ENCODE measurements at places on chromosomes 12 and 14. TPM values are rescaled to one million over a fixed set of nuclear protein-coding genes. Genes with fewer than 3 reads are reported as not detected.

The CACNA2D4 gene
- 23.4 TPM for total RNA-seq

- no peak for DNase-seq
Observed at GRCh38 chr12:11761869-11762567, 112.5 kb downstream of the ETV6 start.

DNA sequence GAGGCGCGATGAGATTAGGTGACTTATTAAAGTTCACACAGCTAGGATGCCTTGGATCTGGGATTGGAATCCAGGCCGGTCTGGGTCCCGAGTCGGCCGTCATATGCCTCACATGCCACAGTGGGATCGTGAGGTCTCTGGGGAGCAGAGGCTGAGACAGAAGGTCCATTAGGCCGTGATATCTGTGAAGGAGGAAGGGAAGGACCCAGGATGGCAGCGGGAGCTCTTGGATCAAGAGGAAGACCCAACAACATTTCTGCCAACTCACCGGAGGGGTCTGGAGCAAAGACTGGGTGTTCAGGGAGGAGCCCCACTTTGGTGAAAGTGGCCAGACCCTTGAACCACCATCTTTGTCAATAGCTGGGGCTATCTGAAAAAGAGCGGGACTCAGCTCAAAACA lies 242.9 kb downstream of the GLT1D1 start:
- DNase-seq = no peak

- no peak for DNase-seq
Observed at GRCh38 chr14:77920312-77920711, 120.4 kb downstream of the ADCK1 start.

DNA sequence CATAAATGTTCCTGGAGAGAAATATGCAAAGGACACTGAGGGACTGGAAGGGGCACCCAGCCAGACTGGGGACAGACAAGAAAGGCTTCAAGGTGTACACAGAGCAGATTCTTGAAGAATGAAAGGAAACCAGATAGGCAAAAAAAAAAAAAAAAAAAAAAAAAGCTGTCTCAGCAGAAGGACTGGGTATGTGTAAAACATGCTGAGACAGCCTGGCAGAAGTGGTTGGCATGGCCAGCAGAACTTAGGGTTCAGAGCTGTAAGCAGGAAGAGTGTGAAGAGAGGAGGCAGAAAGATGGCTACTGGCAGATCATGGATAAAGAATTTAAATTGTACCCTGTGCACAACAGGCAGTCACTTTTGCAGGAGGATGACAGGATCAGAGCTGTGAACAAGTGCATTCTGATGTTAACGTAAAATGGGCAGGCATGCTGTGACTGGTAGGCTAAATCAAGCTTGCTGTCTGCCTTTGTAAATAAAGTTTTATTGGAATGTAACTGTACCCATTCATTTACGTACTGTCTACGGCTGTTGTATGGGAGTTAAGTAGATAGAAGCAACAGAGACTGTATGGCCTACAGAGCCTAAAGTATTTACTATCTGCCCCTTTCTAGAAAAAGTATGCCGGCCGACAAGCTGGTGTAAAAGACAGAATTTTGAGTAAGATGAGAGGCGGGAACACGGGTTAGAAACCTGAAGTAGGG lies 42.2 kb downstream of the UBR7 start:
- DNase-seq = no peak

DNA sequence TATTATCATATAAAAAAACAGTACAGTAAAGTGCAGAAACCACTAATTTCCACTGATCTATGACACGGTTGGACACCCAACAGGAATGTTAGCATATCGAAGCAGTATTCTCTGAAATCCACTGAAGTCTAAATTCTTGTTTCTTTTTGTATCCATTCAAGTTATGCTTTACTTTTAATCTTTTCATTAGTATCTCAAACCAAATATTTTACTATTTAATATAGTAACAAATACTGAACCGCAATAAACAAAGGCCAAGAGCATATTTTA lies 41.1 kb downstream of the ATXN2 start:
- no peak for DNase-seq
